ENCODE measurements at places on chromosomes 16 and 17.

- no peak for DNase-seq
These were observed 409.6 kb downstream of the NPIPA8 start for GRCh38 chr16:17926866-17927399.

DNA sequence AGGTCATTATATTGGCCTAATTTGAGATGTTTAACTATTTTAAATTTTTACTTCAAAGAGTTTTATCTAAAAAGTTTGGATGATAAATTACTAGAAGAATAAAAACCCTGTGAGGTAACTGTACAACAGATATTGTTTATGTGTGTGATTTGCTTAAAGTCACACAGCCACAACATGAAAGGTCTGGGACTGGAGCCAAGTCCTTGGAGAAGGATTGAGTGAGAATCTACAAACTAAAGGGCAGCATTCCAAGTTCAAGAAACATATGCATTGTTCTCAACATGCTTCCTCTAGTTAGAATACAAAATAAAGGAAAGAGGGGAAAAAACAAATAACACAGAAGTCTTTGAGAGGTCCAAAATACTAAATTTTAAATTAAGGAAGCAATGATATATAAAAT, 131.5 kb upstream of the MON1B start:
- no peak for DNase-seq

- peak; percentile 60 for DNase-seq
These were observed 42.4 kb downstream of the SYT17 start for GRCh38 chr16:19210280-19210924.

GRCh38 chr17:76772842-76773525, 35.1 kb downstream of the MFSD11 start:
- peak; percentile 36 for DNase-seq

DNA sequence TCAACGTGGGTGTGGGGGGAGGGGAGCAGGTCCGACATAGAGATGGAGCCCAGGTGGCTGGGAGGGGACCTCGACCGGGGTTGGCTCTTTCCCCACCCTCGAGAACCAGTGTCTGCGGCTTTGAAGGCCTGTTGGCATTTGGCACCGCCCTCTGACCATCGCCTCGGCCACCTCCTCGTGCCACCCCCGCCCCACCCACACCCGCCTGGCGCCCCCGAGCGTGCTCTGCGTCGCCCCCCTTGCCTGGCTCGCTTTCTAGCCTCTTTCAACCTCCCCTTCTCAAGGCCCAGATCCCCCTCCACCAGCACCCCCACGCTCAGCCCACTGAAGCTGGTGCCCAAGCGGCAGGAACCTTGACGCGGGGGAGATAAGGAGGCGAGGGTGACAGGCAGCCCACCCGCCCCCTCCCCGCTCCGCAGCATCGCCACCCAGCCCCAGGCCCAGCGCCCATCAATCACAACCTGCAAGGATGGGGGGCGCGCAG, 619 bp downstream of the CACNB1 start:
- peak; percentile 87 for DNase-seq

Measured in Calu3 (cell line).